SIG-M5 (cell line): ENCODE measurements at places on chromosomes 1 and 21.

- no peak for DNase-seq
These were observed 115.3 kb downstream of the RUNX1 start for GRCh38 chr21:34933609-34934335.

- DNase-seq, result no peak
These were observed 51.8 kb upstream of the SLC16A1 start for GRCh38 chr1:113007706-113008364.

GRCh38 chr1:94104776-94105580 is 16.0 kb downstream of the ABCA4 start:
- DNase-seq, result no peak

- no peak for DNase-seq
These were observed 25.6 kb downstream of the UBIAD1 start for GRCh38 chr1:11298390-11299224.

- no peak for DNase-seq
These were observed 28.8 kb upstream of the LPGAT1 start for GRCh38 chr1:211859405-211859804.

DNA sequence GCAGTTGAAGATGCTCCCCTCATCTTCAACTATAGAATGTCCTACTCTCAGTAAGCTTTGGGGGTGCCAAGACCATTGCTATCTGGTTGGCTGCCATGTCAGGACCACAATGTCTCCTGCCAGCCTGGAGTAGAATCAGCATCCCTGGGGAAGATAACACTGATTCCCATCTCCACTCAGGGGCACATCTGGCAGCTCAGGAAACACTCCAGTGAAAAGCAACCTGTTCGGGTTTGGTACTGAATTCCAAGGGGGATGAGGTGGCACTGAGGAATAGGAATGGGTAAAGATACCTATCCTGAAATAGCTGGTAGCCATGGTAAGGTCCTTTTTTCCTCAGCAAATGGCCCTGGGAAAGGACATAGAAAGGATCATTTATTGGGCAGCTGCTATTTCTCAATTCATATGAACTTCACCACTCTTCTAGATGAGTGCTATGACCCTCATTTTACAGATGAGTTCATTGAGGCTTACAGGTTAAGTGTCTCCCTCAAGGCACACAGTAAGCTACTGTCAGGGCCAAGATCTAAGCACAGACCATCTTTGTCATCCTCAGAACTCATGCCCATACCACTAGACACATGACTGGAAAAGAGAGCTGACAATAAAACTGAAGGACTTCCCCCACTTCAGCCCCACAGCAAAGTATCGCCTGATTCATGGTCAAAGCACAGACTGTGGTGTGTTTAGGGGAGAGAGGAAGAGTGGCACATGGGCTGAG is 31.4 kb downstream of the AK2 start:
- no peak for DNase-seq
